Left cardiac atrium (tissue), 4 donors: ENCODE measurements at places on chromosomes 3 and 15. TPM values are rescaled to one million over a fixed set of nuclear protein-coding genes. Genes with fewer than 3 reads are reported as not detected.

- no peak for DNase-seq
These were observed 137.4 kb downstream of the VPS8 start for GRCh38 chr3:184949251-184949965.

DNA sequence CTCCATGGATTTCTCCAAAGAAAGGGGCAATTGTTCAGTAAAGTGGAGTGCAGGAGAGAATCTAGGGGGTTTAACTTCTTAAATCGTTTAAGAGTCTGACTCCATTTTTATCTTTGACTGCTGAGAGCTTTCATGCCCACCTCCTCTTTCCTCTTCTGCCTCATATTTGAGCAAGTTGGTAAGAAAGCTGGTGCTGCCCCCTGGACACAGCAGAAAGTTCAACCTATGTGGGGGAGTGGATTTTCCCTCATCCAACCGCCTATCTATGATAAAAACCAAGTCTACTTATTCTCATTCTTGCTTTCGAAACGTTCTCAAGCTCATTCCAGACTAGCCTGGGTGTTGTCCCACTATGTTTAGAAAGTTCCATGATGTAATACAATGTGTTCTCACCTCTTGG lies 26.0 kb downstream of the HHLA2 start:
- no peak for DNase-seq

Gene ERICH6
- 0.39 TPM for total RNA-seq

- no peak for DNase-seq
These were observed 469.5 kb downstream of the CNTN4 start for GRCh38 chr3:2568156-2568555.
